ENCODE measurements at places on chromosomes 2 and 18. TPM values are rescaled to one million over a fixed set of nuclear protein-coding genes. Genes with fewer than 3 reads are reported as not detected.
A peak's percentile ranks its signal among the peaks of the same experiment; 100 is the strongest.

RFX8 gene
- total RNA-seq: 0.45 TPM

CNGA3 gene
- not detected for total RNA-seq

GLI2 gene
- not detected for total RNA-seq

NEB gene
- total RNA-seq: 1.3 TPM

LRRTM1 gene
- not detected for total RNA-seq

GRP gene
- total RNA-seq: not detected

CPS1 gene
- total RNA-seq: 1.3 TPM

ARMC9 gene
- 2.0 TPM for total RNA-seq

SP140 gene
- total RNA-seq: 60.8 TPM

COPS8 gene
- total RNA-seq: 53.1 TPM

DNA sequence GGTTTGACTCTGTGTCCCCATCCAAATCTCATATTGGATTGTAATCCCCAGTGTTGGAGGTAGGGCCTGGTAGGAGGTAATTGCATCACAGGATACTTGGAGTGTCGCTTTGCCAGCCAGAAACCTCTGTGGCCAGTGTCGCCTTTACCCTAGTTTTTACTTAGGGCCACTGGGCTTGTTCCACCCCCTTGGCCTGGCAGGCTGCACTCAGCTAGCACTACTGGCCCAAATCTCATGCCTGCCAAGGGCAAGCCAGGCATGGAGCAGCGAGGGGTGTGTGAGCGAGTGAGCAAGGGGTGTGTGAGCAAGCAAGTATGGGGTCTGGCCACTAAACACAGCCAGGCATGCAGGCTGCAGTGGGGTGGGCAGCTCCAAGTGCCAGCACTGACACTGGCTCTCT lies 178.7 kb upstream of the MGAT5 start:
- no peak for ATAC-seq

GRCh38 chr2:120868366-120868765 lies 132.7 kb downstream of the GLI2 start:
- no peak for ATAC-seq

DNA sequence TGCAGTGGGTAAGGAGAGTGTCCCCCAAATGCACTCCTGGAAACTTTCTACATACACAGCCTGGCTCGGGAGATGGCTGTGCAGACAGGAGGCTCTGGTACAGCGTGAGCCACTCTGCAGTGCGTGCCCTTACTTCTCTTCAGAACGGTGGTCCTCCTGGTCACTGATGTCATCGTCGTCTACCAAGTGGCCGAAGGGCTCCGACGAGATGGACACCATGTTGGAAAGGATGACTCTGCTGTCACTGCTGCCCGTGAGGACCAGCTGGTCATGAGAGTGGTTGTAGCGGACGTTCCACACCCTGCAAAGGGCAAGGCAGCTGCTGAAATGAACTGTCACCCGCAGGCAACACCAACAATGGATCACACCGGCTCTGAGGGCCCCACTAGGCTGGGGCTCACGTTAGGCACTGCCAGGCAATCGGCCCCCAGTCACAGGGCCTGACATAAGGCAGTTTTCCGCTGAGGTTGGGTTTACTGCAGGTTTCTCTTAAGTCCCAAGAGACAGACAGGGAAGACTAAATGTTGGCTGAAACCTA lies 185.3 kb downstream of the EIPR1 start:
- ATAC-seq: no peak

DNA sequence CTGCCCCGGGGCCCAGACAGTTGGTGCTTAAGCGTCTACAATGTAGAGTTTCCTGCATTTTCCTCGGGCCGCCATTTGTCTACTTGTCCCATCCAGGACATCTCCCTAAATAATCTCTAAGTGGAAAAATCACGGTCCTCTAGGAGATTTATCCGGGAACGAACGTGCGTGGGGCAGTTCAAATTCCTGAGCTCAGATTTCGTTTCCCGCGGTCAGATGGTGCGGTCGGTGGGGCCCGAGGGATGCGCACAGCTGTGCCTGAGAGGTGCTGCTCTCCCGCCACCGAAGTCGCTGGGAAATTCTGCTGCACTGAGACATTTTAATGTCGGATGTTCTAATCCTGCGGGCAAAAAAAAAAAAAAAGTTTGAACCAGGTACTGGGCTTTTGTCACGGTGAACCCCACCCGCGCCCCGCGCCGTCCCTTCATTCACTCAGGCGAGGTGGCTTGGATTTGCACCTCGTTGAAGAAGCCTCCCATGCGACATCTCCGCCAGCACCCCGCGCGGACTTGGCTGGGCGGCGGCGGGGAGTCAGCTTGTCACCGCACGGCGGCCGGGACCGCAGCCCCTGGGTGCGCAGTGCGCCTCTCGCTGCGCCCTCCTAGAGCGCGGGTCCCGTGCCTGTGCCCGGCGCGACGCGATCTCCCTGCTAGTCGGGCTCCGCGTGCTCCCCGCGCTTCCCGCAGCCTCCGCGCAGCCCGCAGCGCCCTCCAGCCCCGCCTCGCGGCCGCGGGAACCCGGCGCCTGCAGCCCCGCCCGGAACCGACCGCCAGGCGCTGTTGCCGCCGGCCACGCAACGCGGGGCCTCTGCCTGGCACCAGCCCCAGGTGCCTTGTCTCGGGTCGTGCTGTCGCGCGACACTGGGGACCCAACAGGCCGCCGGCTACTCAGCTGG lies 191.9 kb upstream of the TCF4 start:
- no peak for ATAC-seq

GRCh38 chr2:95031726-95032116 lies 6.2 kb downstream of the MAL start:
- no peak for ATAC-seq

DNA sequence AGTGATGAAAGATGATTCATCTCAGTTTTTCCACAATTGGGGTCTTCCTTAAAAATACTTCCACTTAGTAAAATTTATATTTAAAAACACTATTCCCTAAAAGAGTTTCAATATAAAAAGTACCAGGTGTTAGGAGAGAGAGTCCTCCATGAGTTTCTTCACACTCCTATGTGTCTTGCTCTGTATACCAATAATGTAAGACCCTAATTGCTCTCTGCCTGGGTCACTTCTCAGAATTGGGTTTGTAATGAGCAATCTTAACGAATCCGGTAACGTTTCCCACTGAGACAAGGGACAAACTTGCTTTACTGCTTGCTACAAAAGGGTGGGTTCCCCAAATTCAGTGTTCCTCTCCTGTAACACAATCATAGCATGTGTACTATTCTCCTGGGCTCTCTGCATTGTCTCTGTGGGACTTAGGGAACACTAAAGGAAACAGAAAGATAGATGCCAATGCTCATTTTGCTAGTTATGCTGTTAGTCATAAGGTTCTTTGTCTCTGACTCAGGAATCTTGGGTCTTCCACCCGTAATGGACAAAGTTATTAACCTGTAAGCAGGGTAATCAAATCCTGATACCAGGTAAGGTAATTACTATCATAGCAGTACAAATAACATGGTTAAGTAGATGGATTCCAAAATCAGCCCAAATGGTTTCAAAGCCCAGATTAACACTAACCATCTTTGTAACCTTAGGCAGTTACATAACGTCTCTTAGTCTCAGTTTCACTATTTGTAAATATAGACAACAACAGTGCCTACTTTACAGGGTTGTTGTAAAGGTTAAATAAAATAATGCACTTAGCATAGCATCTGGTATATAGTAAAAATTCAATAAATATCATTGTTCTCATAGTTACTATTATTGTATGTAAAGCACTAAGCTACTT lies 46.3 kb downstream of the ITSN2 start:
- ATAC-seq: peak; percentile 72

DNA sequence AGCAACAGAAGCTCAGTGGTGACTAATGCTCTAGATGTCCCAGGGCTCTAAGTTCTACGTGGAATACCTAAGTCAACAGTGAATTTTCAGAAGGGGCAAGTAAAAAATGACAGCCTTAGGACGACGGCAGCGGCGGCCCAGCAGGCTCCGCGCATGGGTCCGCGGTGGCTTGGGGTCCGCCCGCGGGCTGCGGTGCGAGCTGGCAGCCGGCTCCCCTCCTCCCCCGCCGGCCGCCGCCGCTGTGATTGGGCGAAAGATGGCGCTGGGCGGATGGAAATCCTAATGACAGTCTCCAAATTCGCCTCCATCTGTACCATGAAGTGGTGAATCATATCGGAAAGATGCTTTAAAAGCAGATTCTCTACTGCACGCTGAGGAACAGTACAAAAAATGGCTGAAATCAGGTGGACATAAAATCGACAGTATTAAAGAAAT lies 74.7 kb downstream of the HNRNPLL start:
- ATAC-seq: peak; percentile 85

- ATAC-seq: peak; percentile 65
Measured at GRCh38 chr18:79517341-79517740, 121.6 kb downstream of the NFATC1 start.

DNA sequence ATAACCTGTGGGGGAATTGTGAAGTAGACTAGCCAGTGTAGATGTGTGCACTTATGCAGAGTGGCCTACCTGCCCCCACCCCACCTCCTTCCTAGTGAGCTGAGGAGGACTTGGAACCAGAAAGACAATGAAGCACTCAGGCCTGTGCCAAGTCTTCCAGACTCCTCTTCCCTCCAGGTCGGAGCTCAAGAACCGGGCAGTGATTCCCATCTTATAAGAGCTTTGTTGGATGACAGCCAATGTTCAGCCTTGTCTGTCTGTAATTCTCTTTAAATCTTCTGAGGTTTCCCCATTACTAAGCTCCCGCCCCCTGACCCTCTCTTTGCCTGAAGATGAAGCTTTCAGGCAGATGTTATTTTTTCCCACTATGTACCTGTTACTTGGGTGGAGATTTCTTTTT lies 121.0 kb downstream of the SMAD2 start:
- ATAC-seq: no peak

DNA sequence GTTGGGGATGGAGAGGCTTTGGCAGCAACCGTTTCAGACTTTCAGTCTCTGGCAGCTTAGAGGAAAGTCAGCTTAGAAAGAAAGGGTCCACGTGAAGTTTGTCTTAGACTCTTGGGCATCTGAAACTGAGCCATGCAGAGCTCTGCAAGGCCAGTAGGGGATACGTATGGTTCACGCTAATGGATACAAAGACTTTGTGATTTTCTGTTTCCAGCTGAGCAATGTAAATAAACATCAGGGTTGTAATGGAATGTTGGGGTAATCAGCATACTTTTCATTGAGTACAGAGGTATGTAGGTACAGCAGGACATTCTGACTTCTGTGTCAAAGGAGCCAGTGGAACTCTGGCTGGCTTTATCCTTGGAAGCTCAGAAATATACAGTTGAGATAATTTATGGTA lies 31.0 kb downstream of the RALB start:
- ATAC-seq: no peak

DNA sequence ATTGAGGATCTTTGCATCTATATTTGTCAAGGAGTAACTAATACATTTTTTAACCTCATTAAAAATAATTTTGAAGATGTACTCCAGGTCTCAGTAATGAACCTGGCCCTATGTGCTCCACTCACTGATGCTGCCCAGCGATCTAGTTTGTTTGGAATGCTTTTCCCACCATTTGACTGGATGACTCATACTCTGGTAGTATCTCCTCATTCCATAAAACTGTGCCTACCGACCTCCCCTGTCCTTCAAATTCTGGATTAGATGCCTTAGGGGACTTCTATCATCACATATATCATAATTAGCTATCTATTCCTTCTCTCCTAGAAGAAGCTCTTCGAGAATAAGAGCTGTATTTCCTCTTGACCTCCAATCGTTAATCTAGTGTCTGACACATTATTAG lies 83.8 kb downstream of the FAM117B start:
- ATAC-seq: no peak

- ATAC-seq: no peak
Measured at GRCh38 chr18:45329316-45329715, 286.0 kb upstream of the SLC14A2 start.

DNA sequence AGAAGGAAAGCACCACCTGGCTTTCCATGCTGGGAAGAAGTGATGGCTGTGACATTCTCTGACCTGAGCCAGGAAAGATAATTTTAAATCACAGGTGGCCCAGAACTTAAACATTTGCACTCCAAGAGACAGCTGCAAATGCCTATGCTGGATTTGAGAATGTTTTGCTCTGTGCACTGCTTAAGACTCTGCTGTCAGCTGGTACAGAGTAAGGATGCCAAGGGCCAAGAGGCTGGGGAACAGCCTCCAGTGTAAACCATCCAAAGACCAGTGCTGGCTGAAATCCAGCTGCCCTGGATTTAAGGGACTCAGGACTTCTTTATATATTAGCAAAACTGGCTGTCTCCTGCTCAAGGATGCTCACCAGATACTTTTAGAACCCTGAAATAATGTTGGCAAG lies 3.9 kb downstream of the HOXD8 start:
- no peak for ATAC-seq

DNA sequence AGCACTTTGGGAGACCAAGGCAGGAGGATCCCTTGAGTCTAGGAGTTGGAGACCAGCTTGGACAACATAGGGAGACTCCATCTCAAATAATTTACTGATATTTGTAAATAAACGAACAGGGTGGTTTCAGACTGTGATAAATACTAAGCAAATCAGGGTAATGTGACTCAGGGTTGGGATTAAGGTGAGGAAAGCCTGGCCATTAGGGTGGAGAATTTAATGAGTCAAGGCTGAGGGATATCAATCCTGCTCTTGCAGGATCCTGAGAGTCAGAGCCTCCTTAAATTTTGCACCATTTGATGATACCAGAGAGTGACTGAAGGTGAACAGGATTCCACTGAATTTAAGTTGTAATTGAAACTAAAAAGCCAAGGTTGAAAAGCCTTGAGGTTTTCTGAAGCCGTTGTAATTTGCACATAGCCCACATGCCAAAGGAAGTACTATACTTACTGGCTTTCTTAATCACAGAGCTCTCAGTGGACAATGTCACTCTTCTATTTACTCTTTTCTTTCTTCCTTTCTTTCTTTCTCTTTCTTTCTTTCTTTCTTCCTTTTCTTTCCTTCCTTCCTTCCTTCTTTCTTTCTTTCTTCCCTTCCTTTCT lies 28.6 kb upstream of the AP1S3 start:
- ATAC-seq: peak; percentile 55

- ATAC-seq: no peak
Measured at GRCh38 chr2:239912938-239913635, 112.1 kb downstream of the NDUFA10 start.

DNA sequence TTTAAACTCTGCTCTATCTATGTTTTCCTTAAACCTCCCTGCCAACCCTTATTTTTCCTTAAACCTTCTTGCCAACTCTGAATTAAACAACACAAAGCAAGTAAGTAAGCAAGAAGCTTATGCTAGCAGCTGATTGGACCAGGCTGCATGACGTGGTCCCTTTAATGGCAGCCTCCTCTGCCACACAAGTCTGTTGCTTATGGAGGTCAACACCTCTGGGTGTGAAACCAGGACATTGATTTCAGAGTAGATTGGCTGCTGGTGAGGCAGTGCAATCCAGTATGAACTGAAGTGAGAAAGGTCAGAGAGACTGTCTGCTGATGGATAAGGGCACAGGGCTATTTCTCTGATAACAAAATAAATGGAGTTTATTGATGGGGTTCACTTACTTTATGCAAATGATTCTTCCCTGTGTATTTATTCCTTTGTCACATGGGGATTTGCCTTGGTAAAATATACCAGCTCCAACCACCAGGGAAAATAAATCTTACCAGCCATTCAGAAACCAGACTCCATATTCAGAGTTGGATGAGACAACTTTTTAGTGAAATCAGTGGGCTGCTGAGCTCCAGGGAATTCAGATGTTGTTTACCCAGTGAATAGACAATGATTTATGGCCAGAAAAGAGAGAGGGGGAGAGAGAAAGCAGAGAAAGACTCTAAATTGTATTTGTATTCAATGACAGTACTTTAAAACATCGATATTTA lies 112.2 kb upstream of the NCKAP5 start:
- ATAC-seq: no peak

- no peak for ATAC-seq
Measured at GRCh38 chr2:168614172-168615018, 158.3 kb downstream of the CERS6 start.

Data from activated T-helper 17 cell treated with anti-CD3 and anti-CD28 coated beads, Interleukin-2, amount 50 U/mL, for 72 hours (primary cell).